Common myeloid progenitor, CD34-positive (primary cell): ENCODE measurements at places on chromosomes 7 and 10.

- H3K27ac ChIP-seq: no peak overlapping the region
- H3K4me3 ChIP-seq: no peak overlapping the region
- no peaks in the 10 kb centered on the region for H3K36me3 ChIP-seq
- no peak for DNase-seq
- no peaks in the 10 kb centered on the region for H3K27me3 ChIP-seq
- H3K4me1 ChIP-seq: peaks cover 5% of the 10 kb centered on the region
Observed at GRCh38 chr7:30312178-30312577, 27.8 kb downstream of the ZNRF2 start.

DNA sequence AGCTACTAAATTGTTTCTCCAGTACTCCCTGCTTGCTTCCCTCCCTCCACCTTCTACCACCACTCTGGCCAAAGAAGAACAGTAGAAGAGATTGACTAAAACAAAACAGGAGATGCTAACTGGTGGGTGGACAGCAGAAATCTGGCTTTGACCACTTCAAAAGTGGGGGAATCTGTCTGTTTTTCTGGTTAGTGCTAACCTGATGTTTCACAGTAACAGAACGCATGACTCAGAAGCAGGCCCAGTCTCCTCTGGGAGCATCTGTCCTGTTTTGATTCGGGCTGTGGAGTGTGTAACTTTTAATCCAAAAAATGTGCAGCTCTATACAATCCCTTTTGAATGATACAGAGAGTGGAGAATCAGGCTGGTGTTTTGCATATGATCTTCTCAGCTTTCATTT, 32.7 kb upstream of the ZNF438 start:
- H3K36me3 ChIP-seq: no peaks in the 10 kb centered on the region
- H3K4me3 ChIP-seq: no peak overlapping the region
- no peak for DNase-seq
- H3K27me3 ChIP-seq: no peaks in the 10 kb centered on the region
- no peak overlapping the region for H3K27ac ChIP-seq

GRCh38 chr10:57351076-57351475, 916.6 kb downstream of the IPMK start:
- no peak overlapping the region for H3K4me3 ChIP-seq
- H3K27ac ChIP-seq: no peak overlapping the region
- H3K4me1 ChIP-seq: no peaks in the 10 kb centered on the region

GRCh38 chr10:75229971-75230370, 5.8 kb downstream of the COMTD1 start:
- no peak overlapping the region for H3K4me3 ChIP-seq
- no peak overlapping the region for H3K27ac ChIP-seq
- H3K4me1 ChIP-seq: no peaks in the 10 kb centered on the region
- DNase-seq: no peak
- no peaks in the 10 kb centered on the region for H3K27me3 ChIP-seq

DNA sequence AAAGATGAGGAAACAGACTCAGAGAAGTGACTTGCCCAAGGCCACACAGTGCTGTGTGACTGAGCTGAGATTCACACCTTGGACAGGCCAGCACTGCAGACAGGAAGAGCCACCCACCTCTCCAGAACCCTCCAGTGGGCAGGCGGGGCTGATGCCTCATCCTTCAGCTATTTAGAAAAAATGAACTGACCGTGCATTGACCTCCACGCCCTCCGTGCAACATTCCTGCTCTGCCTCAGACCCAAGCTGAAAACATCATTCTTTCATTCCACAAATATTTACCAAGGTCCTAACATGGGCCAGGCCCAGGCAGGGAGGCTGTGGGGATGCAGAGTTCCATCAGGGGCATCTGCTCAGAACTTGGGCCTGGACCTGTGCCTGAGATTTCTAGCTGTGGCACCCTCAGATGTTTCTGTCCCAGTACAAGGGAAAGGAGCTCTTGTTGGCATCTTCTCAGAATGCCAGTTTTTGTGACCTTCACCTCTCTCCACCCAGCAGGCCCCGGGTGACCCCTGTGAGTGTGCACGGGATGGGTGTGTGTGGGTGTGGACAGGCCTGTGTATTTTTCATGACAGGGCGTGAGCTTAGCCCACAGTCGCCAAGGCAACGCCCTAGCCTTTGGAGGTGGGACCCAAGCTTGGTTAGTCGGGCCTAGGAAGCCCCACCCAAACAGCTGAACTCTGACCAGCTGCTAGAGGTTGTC, 6.5 kb downstream of the VSIR start:
- no peak overlapping the region for H3K4me3 ChIP-seq
- no peaks in the 10 kb centered on the region for H3K27me3 ChIP-seq
- H3K27ac ChIP-seq: no peak overlapping the region
- no peak for DNase-seq
- peaks cover 63% of the 10 kb centered on the region for H3K4me1 ChIP-seq
- H3K36me3 ChIP-seq: peaks cover 15% of the 10 kb centered on the region

GRCh38 chr7:115056019-115056418, 134.1 kb downstream of the MDFIC start:
- H3K27me3 ChIP-seq: no peaks in the 10 kb centered on the region
- DNase-seq: no peak
- H3K27ac ChIP-seq: no peak overlapping the region
- no peaks in the 10 kb centered on the region for H3K4me1 ChIP-seq
- no peaks in the 10 kb centered on the region for H3K36me3 ChIP-seq

DNA sequence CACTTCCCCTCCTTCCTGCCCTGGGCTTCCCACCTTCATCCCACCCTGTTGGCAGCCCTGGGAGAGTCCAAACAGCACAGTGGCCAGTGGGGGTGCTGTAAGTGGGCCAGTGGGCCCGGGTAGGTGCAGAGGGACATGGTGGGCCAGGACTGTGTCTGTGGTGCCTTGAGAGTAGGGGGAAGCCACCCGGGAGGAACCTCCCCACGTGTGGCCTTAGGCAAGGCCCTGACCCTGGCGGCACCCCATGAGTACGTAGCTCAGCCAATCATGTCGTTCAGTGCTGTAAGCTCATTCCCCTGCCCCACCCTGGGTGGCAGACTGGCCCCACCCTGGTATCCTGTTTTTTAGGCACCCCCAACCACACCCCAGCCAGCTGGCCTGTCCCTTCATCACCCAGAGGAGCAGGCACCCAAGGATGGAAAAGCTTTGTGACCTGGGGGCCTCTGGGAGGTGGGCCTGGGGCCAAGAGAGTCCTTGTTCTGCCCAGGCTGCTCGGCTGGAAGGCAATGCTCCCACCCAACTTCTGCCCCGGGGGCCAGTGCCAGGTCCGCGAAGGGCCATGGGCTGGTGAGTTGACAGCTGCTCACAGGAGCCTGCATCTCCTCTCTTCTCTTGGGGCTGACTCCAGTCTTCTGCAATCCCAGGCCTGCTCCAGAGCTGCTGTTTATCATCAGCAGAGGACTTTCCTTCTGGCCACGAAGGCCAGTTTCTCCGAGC, 41.6 kb downstream of the TSPAN15 start:
- H3K4me1 ChIP-seq: peaks cover 5% of the 10 kb centered on the region
- H3K27ac ChIP-seq: no peak overlapping the region
- H3K36me3 ChIP-seq: no peaks in the 10 kb centered on the region

GRCh38 chr7:100118388-100119071, 628 bp downstream of the TAF6 start:
- DNase-seq: no peak
- H3K27me3 ChIP-seq: no peaks in the 10 kb centered on the region
- peak overlapping the region; percentile 95 for H3K4me3 ChIP-seq
- H3K4me1 ChIP-seq: peaks cover 22% of the 10 kb centered on the region
- peak overlapping the region; percentile 99 for H3K27ac ChIP-seq
- H3K36me3 ChIP-seq: no peaks in the 10 kb centered on the region

DNA sequence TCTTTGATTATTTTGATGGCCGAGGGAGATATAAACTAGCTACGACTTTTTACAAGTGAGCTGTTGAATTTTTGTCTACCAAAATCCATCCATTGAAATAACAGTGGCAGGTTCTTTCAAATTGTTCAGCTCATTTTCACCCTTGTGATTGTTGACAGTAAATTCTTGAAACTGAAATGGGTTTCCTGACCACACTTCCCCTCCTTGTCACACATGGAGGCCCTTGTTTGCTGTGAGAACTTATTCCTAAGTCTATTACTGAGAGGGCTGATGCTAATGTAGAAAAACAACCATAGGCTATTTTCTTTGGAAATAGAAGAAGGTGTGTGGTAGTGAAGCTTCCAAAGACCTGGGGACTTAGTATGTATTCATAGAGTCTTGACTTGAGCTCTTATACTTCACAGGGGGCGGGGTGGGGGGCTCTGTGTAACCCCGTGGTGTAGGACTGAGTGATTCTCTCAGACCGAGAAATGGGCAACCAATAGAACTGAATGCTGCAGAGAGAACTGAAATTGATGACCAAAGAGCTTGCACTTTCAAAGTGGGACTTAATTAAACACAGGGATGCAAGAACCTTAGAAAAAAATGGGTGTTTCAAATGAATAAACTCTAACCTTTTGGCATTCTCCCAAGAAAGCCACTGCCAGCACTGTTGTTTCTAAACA, 718.9 kb downstream of the CCSER2 start:
- H3K4me3 ChIP-seq: no peak overlapping the region
- H3K27me3 ChIP-seq: no peaks in the 10 kb centered on the region
- no peaks in the 10 kb centered on the region for H3K36me3 ChIP-seq

GRCh38 chr10:75063461-75064230, 47.8 kb upstream of the SAMD8 start:
- no peak overlapping the region for H3K27ac ChIP-seq
- no peak overlapping the region for H3K4me3 ChIP-seq
- no peaks in the 10 kb centered on the region for H3K36me3 ChIP-seq
- no peak for DNase-seq
- peaks cover 4% of the 10 kb centered on the region for H3K4me1 ChIP-seq
- no peaks in the 10 kb centered on the region for H3K27me3 ChIP-seq

- no peaks in the 10 kb centered on the region for H3K27me3 ChIP-seq
- no peak for DNase-seq
- H3K4me1 ChIP-seq: no peaks in the 10 kb centered on the region
- no peak overlapping the region for H3K4me3 ChIP-seq
- H3K27ac ChIP-seq: no peak overlapping the region
Observed at GRCh38 chr7:90686146-90686545, 90.0 kb downstream of the CDK14 start.

DNA sequence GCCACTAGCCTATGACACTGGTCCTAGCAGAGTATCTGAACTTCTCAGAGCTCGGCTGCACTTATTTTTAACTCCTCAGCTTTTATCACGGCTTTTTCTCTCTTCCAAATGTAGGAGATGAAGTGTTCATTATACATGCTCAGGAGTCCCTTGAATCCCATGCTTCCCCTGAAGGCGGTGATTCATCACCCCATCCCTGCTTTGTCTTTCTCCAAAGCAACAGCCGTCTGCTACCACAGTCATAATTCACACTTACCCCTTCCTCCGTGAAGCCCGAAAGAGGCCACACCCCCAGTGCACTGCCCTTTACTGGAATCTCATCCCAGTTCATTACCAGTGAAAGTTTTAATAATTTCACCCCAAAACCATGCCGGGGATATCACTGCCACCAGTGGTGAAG, 301.5 kb upstream of the SHH start:
- no peaks in the 10 kb centered on the region for H3K27me3 ChIP-seq
- DNase-seq: no peak
- H3K4me1 ChIP-seq: no peaks in the 10 kb centered on the region
- H3K4me3 ChIP-seq: no peak overlapping the region
- H3K27ac ChIP-seq: no peak overlapping the region

- H3K4me3 ChIP-seq: no peak overlapping the region
- no peak for DNase-seq
- H3K36me3 ChIP-seq: no peaks in the 10 kb centered on the region
- H3K4me1 ChIP-seq: no peaks in the 10 kb centered on the region
Observed at GRCh38 chr7:83691095-83691494, 42.2 kb upstream of the SEMA3E start.

GRCh38 chr10:68067029-68067428, 8.1 kb downstream of the HERC4 start:
- H3K27me3 ChIP-seq: no peaks in the 10 kb centered on the region
- H3K4me3 ChIP-seq: no peak overlapping the region
- no peak overlapping the region for H3K27ac ChIP-seq
- H3K4me1 ChIP-seq: no peaks in the 10 kb centered on the region

GRCh38 chr10:32953277-32953927, 4.6 kb downstream of the ITGB1 start:
- no peak for DNase-seq
- peaks cover 2% of the 10 kb centered on the region for H3K36me3 ChIP-seq
- peaks cover 29% of the 10 kb centered on the region for H3K4me1 ChIP-seq
- no peaks in the 10 kb centered on the region for H3K27me3 ChIP-seq

DNA sequence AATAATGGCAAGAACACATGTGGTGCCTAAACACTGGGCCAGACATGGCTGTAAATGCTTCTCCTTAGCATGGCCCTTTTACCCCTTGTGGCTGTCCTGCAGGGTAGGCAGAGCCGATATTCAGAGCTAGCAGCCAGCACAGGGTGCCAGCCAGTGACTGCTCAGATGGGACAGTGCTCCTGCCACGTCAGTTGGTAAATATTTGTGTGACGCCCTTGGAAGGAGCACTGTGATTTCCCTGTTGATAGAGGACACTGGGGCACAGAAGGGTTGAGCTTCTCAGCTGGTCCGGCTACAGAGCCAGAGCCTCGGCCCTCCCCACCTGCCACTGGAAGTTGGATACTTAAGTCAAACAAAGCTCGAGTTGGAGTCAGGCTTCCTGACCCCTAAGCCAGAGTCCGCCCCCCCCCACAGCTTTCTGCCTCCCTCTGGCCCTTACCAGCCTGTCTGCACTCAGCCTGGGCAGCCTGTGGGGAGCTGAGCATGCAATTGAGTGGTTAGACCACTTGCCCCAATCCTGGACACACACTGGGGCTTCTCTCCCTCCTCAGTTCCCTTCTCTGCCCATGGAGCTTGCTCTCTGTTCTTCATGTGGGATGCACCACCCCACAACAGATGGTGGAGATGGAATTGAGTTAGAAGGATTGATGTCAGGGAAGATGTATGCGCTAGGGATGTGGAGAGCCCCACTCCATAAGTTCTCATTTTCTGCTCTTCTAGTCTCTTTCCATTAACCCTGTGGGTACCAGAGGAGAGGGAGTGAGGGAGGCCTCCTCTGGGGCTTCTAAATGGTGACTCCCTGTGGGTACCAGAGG, 350.8 kb downstream of the PLXNA4 start:
- H3K4me1 ChIP-seq: no peaks in the 10 kb centered on the region
- no peak for DNase-seq
- peaks cover 2% of the 10 kb centered on the region for H3K27me3 ChIP-seq
- H3K4me3 ChIP-seq: no peak overlapping the region

- H3K36me3 ChIP-seq: no peaks in the 10 kb centered on the region
- H3K27me3 ChIP-seq: no peaks in the 10 kb centered on the region
- no peak overlapping the region for H3K4me3 ChIP-seq
Observed at GRCh38 chr7:28808796-28809533, 149.2 kb downstream of the TRIL start.
